ENCODE measurements at places on chromosomes 1 and 21. TPM values are rescaled to one million over a fixed set of nuclear protein-coding genes. Genes with fewer than 3 reads are reported as not detected.

- no peak for DNase-seq
Observed at GRCh38 chr1:46617108-46617800, 643 bp upstream of the MOB3C start.

- DNase-seq = no peak
Observed at GRCh38 chr1:25556791-25557476, 13.5 kb downstream of the LDLRAP1 start.

GRCh38 chr1:244047621-244048255 is 3.3 kb upstream of the ZBTB18 start:
- no peak for DNase-seq

- DNase-seq = no peak
Observed at GRCh38 chr1:175099916-175100315, 32.3 kb downstream of the TNN start.

DNA sequence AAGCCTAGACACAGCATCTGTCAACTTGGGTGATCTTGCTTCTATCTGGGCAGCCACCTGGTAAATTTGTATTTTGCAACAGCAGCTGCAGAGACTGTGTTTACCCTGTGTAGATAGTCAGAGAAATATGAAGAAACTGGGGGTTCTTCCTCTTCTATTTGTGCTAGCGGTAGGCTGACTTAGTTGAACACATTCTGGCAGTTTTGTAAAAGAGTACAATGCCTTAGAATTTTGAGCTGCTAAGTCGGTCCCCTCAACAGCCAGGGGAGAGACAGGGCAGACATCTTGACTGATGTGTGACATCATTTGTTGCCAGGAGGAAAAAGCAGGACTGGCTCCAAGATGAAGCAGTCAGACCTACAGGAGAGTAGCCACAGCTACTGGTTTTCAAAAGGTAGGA is 53.7 kb downstream of the KCNJ6 start:
- no peak for DNase-seq

DNA sequence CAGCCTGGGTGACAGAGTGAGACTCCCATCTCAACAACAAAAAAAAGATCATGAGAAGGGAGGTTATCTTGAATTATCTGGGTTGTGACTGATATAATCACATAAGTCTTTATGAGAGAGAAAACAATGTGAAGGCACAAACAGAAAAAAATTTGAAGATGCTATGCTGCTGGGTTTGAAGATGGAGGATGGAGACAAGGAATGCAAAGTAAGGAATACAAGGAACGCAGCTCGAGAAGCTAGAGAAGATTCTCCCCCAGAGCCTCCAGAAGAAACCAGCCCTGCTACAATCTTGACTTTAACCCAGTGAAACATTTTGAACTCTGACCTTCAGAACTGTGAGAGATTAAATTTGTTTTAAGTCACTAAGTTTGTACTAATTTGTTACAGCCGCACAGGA is 15.1 kb downstream of the EVI5 start:
- DNase-seq = no peak

DNA sequence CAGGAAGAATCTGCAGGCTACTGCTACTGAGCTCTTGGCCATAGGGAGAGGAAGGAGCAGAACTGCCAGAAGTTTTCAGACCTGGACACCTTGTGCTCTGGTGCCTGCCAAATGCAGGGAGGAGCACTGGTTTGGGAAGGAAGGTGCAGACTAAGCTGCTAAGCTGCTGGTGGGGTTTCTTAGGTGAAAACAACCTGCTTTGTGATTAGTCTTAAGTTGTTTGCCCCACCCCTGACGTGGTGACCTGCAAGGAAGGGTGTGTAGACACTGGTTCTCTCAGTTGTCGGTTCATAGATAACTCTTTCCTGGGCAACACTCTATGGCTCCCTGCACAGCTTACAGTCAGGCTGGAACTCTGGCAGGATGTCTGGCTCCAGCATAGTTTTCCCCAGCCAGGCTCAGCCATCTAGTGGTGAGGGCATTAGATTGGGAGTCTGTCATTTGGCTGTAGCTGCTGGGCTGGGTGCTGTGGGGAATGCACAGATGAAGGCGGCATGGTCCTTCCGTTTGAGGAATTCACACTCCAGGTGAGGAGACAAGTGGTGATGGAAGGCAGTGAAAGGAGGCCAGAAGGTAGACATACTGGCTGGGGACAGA is 10.3 kb upstream of the S100A10 start:
- DNase-seq = no peak

DNA sequence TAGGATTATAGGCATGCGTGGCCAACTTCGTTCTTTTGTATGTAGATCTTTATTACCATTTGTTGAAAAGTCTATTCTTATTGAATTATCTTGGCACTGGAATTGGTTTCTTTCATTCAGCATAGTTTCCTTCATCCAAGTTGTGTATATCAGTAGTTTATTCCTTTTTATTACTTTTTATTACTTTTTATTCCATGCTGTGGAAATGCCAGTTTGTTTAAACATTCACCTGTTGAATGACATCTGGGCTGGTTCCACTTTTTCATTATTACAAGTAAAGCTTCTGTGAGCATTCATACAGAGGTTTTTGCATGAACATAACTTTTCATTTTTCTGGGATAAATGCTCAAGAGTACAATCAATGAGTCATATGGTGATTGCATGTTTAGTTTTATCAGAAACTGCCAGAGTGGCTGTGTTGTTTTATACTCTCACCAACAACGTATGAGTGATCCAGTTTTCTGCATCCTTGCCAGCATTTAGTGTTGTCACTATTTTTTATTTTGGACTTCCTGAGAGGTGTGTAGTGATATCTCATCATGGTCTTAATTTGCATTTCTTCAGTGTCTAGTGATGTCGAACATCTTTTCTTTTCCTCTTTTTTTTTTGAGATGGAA is 28.6 kb downstream of the PTPRU start:
- no peak for DNase-seq

GRCh38 chr1:195979646-195980045 is 628.6 kb downstream of the KCNT2 start:
- no peak for DNase-seq

- no peak for DNase-seq
Observed at GRCh38 chr1:226772446-226773139, 33.5 kb upstream of the ITPKB start.

DNA sequence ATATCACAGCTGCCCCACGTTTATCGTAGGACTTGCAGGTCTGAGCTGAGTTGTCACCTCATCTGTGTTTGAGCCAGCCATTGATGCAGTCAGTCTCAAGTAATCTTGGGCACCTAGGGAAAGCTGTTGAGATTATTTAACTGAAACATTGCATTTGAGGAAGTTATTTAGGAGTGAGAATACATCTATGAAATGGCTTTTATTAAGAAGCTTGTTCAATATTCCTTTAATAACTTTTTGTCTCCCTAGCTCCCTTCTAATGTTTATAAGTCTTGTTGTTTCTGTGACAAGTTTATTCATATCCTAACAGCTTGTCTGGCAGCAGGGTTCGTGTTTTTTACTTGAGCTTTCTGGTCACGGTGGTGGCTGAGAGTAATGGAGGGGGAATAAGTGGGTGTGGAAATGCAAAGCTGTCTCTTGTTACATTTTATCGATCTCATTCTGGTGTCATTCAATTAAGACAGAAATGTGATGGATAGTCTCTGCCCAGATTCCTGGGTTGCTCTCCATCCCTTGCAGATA is 555.9 kb downstream of the USP25 start:
- DNase-seq = no peak

DNA sequence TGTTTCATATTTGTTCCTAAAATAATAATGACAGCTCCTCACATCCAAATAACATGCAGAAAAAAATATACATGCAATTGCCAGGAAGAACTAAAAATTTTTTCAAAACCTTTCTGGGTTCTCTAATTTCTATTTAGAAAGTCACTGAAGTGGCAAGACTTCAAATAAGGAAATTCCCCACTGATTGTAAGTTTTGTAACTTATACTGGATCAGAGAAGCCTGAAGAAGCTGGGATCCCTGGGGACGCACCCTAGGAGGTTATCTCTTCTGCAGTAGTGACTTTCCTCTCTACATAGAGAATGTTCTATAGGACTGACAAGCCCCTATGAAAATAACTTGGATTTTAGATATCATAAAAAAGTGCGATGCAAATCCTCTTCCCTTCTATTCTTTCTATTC is 182.6 kb downstream of the MRPL39 start:
- DNase-seq = no peak

- DNase-seq = no peak
Observed at GRCh38 chr1:16608838-16609560, 4.4 kb downstream of the NBPF1 start.

- DNase-seq = peak; percentile 24
Observed at GRCh38 chr1:180181048-180181447, 26.4 kb downstream of the QSOX1 start.

GRCh38 chr1:11150326-11150725 is 38.8 kb upstream of the ANGPTL7 start:
- no peak for DNase-seq

DNA sequence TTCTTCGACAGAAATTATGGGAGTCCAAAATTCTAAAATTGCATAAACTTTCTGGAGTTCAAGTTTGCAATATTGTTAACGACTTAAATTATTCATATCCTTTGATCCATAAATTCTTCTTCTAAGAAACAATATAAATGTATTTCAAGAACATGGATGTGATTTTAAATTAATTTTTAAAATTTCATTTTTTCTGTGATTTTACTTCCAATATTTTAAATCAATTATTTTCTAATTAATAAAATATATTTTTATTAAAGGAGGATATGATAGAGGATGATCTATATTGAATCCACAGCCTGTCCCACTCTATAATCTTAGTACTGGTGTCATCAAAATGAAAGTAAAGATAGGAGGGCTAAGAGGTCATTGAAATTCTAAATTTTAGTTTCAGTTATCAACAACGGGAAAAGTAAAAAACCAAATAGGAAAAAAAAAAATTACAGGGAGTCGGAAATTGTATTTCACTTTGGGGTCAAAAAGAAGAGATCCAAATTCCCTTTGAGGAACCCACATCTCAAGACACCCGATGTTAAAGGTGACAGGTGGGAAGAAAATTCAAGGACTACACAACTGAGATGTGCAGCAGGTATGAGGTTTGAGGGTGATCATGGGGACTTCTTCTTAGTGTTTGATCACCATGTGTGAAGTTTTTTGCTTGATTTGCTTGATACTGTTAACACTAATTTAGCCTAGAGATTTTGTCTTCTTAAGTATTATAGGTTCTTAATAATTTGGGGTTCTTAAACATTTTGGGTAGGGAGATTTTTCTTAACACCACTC is 154.8 kb upstream of the RGS18 start:
- DNase-seq = no peak

DNA sequence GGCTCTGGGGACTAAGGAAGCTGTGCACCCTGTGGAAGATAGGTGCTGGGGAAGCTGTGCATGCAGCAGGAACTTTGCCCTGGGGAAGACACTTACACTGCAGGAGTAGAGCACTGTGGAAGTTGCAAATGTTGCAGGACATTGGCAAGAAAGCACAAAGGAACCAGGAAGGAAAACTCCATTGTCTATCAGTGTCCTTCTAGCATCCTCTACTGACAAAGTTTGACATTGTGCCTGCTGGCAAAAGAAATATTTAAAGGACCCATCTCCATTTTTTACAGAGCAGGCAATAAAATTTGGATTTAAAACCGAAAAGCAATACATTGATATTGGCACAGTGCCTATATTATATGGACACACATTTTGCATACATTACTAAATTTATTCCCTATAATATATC is 394.1 kb downstream of the PBX1 start:
- DNase-seq = no peak

GRCh38 chr1:169733924-169734323 is at the start of gene SELE:
Gene SELE, minus strand, starts transcription at chr1:169734079. Its CDS starts 467 bp downstream, at chr1:169733612.
- no peak for DNase-seq

GRCh38 chr1:175162955-175163354 is 29.6 kb downstream of the KIAA0040 start:
- no peak for DNase-seq

DNA sequence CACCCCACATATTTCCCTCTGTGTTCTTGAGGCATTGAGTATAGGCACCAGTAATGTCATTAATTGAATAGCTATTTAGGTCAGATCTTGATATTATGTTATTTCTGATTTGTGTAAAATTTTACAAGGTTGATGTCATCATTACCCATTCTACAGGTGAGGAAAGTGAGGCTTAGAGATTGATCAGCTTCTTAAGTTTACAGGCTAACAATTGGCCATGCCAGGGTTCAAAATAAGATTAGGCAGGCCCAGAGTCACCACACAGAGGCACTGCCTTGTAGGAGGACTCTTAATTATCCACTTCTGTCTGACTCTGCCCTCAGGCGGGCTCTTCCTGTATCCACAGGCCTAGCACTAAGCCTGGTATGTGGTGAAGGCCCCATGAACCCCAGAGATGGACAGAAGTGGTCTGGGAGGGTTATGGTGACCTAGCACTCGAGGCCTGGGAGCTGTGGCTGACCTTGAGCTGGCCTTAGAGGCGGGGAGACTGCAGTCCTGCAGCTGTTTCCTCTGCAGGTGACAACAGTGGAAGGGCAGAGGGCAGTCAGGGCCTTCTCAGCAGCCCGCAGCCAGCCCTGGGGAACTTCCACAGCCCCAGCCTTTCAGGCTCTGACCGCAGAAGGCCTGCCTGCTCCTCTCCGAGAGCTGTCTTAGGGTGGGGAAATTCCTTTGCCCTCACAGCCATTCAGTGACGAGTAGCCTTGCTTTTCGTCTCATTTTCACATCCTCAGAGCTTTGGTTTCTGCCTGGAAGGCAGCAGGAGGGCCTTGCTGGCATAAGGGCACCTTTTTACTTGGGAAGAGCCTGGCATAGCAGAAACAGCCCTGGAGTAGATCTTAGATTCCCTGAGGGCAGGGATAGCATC is 12.2 kb downstream of the ZDHHC18 start:
- no peak for DNase-seq

DNA sequence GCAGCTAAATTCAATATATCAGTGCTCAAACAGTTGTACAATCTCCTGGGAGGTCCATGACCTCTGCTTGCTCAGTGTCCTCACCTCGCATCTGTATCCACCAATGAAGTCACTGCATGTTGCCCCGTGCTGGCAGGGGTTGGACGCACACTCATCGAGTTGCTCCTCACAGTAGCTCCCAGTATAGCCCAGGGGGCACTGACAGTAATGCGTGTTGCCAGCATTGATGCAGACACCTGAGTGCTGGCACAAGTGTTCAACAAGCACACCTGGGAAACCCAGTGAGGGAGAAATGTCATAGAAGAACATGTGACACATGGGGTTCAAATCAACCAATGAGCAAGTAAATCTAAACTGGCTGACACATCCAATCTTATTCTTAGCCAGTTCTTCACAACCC is 40.9 kb upstream of the ADAM30 start:
- DNase-seq = no peak

The LCE1D gene
- total RNA-seq = not detected

The SHC1 gene
- total RNA-seq = 251 TPM

The TEKT2 gene
- total RNA-seq = not detected

The ZC3H12A gene
- 6.9 TPM for total RNA-seq

The AMIGO1 gene
- total RNA-seq = 3.1 TPM

The ACTL8 gene
- not detected for total RNA-seq

The AMY2A gene
- not detected for total RNA-seq

The SCMH1 gene
- 30.5 TPM for total RNA-seq

The SELL gene
- total RNA-seq = not detected

The AXDND1 gene
- total RNA-seq = 0.20 TPM

The ITPKB gene
- 13.3 TPM for total RNA-seq

The SPATA6 gene
- total RNA-seq = 7.3 TPM

The MATN1 gene
- total RNA-seq = 0.47 TPM

The GJA9 gene
- total RNA-seq = not detected

The HSD3B1 gene
- not detected for total RNA-seq

The ASAP3 gene
- 27.6 TPM for total RNA-seq

Data from chondrocyte (in vitro differentiated cells).